G401 (cell line): ENCODE measurements at places on chromosomes 1 and 21. TPM values are rescaled to one million over a fixed set of nuclear protein-coding genes. Genes with fewer than 3 reads are reported as not detected.

Gene GBP6
- not detected in 2 replicates for total RNA-seq

Gene KCND3
- total RNA-seq: 0.10 TPM in 1 of 2 replicates, not detected in the other

Gene PDZK1
- total RNA-seq: 0.64 and 1.4 TPM in 2 replicates

Gene C1QTNF12
- total RNA-seq: 5.1 and 13.3 TPM in 2 replicates

Gene MMP23B
- total RNA-seq: 1.1 and 1.3 TPM in 2 replicates

Gene GUCA2B
- total RNA-seq: not detected in 2 replicates

Gene ZP4
- total RNA-seq: not detected in 2 replicates

Gene ADCY10
- not detected in 2 replicates for total RNA-seq

Gene MCOLN3
- not detected in 2 replicates for total RNA-seq

Gene KIAA1614
- 0.07 and 0.31 TPM in 2 replicates for total RNA-seq

DNA sequence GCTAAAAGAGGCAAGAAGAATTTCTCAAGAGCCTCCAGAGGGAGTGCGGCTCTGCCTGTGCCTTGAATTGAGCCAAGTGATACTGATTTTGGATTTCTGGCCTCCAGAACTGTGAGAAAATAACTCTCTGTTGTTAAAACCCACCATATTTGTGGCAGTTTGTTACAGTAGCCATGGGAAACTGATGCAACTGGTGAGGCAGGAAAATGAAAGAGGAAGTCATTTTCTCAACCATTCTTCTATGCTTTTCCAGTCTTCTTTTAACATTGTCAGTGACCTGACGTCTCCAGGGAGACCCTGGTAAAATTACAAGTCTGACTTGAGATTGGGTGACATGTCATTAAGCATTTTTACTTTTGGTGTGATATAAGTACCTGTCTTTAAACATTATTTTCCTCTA lies 5.8 kb downstream of the OR6P1 start:
- no peak for DNase-seq

- peak; percentile 49 for DNase-seq
Observed at GRCh38 chr1:117512728-117513321, 93.0 kb upstream of the TENT5C start.

DNA sequence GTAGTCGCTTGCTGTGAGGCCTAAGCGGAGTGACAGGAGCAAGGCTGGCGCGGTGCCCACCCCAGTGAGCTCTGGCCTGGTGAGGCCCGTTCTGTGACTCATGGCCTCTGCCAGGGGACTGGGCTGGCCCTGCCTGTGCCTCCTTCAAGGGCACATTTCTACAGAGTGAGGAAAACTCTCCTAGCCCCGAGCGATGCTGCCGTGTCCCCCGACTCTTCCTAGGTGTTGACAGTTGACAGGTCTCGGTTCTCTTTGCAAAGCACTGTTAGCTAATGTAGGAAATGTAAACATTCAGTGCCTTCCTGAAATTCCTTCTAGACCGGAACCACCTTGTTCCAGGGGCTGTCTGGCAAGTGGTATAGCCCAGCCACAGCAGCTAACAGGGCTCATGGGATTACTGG lies 43.9 kb downstream of the ABCG1 start:
- DNase-seq: peak; percentile 84

- DNase-seq: peak; percentile 70
Observed at GRCh38 chr1:159188375-159188788, 16.3 kb upstream of the ACKR1 start.

GRCh38 chr1:115755456-115756370 lies 12.8 kb downstream of the CASQ2 start:
- peak; percentile 92 for DNase-seq

- no peak for DNase-seq
Observed at GRCh38 chr21:45135868-45136267, 61.5 kb downstream of the ADARB1 start.

DNA sequence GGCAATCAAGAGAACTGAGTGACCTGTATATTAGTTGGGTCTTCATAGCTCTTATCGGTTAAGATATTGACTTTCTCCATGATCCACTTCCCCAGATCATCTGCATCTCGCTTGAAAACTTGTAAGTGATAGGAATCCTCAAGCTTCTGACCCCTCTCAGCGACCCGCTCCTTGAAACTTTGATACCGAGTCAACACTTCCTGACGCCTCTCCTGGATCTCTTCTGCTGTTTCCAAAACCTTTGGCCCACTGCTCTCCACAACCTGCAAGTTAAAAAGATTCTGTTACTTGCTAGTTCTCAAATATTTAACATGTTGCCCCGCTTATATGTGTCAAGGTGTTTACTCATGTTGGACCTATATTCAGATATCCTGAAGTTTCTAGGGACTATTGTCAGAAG lies 1.4 kb downstream of the SPTA1 start:
- no peak for DNase-seq

- DNase-seq: no peak
Observed at GRCh38 chr1:186050360-186050759, 316.2 kb downstream of the HMCN1 start.

DNA sequence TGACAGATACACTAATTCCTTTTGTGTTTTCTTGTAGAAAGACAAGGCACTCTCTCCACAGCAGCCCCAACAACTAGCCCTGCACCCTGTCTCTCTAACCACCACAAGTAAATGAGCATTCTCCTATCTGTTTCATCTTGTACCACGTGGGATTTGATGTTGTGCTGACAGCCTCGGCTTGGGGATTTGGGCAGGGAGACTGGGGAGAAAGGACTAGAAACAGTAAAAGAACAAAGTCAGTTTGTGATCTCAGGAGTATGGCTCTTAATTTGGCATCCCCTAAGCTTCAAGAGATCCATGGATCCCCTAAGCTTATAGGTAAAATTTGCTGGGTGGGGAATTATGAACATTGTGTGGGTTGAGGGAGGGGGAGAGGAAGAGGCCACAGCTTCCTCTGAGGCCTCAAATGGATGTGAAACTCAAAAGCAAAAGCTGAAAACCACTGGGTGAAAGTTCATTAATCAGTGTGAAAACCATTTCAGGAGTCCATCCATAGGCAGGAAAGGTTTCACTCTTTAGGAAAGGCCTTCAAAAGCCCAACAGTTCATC lies 3.1 kb downstream of the C1orf162 start:
- DNase-seq: no peak

DNA sequence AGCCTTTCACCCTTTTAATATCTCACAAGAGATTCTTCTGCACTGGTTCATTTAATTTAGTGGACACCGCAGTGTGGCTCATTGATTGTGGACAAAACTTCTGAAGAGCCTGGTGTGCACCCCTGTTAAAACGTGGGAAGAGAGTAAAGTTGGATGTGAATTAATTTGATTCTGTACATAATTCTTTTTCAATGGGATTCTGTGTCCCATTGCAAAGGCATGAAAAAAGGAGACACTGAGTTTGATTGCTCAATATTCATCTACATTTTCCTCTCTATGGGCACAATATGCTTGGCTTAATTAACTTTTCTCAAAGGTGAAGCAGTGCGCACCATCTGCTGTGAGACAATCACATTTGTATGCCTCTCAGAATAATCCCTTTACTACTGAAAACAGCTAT lies 95.1 kb downstream of the BARHL2 start:
- peak; percentile 36 for DNase-seq

DNA sequence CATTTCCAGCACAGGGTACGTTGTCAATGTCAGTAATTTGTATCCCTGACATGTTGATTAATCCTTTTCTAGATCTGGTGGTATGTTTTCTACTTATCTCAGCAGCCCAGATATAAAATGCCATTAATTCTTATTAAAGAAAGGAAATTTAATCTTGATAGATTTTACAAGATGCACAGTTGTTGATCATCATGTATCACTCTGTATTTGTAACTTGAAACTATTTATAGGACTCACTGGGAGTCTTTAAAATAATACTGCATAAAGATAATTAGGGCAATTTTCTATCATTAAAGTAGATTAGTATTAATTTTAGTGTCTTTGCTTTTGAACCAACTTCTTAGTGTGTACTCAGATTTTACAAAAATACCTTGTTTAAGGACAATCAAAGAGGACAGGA lies 84.9 kb downstream of the GREM2 start:
- DNase-seq: no peak

DNA sequence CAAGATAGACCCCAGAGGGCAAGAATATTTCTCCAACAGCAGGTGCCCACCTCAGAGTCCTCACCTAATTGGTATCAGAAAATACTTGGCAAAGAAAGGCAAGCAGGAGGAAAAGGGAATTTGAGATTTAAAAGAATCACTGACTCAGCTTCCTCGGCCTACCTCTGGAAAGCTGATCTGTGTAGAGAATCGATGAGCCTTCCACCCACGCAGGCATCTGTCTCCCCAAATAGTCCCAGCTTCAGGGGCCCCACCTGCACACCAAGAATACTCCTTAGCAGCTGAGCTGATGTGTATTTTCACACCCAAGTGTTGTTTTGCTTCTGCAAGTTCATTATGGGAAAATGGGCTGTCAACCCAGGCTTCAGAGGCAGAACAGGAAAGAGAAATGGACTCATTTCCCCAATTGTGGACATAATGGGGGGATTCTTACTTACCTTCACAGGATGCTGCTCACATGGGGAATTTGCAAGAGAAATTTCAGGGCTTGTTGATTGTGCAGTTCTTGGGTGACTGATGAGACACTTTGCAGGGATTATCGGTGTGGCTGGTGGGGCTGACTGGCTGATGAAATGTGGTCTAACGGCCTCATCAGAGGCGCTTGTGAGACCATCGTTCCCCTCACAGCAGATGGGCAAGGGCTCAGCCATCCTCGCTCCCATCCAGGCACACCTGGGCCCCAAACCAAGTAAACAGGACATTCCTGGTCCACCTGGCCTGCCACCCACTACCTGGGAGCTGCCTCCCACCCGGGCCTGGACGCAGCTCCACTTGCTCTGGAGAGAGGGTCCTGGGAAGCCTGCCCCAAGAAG lies 436.3 kb downstream of the PTPRU start:
- DNase-seq: no peak
